ENCODE measurements at places on chromosomes 4 and X. TPM values are rescaled to one million over a fixed set of nuclear protein-coding genes. Genes with fewer than 3 reads are reported as not detected.

Gene PSAPL1
- total RNA-seq = 19.0 TPM

Gene IL13RA2
- total RNA-seq = 9.7 TPM

Gene GPR101
- total RNA-seq = not detected

Gene EREG
- total RNA-seq = not detected

Gene RNF150
- 6.5 TPM for total RNA-seq

Gene FOXO4
- total RNA-seq = 71.8 TPM

Gene HSFX3
- 5.6 TPM for total RNA-seq

Gene CT45A1
- total RNA-seq = 11.9 TPM

Gene NDNF
- 3.3 TPM for total RNA-seq

Gene UGT2A1
- 0.12 TPM for total RNA-seq

DNA sequence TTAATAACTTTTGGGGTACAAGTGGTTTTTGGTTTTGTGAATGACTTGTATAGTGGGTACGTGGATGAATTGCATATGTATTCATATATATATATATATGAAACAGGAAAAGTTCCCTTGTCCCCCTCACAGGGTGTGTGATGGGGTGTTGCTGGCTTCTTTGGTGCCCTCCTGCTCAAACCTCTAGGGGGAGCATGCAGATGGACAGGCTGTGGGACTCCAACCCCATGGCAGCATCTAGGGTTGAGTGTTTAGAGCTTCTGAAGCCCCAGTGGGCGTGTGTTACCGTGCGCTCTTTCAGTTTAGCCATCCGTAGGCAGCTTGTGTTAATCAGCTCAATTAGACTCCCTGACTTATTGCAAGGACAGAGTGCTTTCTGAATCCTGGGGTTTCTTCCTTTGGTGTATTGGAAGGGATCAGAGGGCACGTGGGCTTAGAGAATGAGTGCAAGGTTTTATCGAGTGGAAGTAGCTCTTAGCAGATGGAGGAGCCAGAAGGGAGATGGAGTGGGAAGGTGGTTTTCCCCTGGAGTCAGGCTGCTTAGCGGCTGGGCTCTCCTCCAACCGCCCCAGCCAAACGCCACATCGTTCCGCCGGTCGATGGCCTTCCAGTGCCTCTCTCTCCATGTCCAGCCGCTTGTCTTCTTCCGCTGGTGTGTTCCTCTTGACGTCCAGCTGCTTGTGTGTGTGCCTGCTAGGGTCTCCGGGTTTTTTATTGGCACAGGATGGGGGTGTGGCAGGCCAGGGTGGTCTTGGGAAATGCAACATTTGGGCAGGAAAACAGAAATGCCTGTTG is 674.4 kb upstream of the LCORL start:
- no peak for DNase-seq

GRCh38 chrX:19627533-19627932 is 112.2 kb upstream of the MAP3K15 start:
- DNase-seq = no peak

- no peak for DNase-seq
These were observed 45.7 kb upstream of the EPGN start for GRCh38 chr4:74262522-74262921.

- DNase-seq = no peak
These were observed 45.7 kb downstream of the SYTL5 start for GRCh38 chrX:38052096-38052495.

- no peak for DNase-seq
These were observed 32.9 kb downstream of the CHM start for GRCh38 chrX:86014421-86014820.

DNA sequence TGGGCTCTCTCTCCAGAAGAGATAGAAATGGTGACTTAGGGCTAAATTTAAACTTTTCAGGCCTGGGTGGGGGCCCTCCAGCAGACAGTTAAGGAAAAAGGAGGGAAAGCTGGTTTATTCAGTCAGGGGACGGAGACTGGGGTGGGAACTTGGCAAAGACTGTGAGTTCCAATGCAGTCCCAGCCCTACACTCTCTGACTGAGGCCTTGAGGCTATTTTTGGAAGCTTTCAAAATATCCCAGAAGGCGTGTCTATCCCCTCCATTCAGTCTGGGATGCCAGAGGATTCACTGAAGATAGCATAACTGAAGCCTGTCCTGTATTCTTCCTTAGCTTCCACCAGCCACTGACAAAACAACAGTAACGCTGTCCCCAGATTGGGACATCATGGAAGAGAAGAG is 32.1 kb upstream of the MSN start:
- DNase-seq = peak; percentile 37

DNA sequence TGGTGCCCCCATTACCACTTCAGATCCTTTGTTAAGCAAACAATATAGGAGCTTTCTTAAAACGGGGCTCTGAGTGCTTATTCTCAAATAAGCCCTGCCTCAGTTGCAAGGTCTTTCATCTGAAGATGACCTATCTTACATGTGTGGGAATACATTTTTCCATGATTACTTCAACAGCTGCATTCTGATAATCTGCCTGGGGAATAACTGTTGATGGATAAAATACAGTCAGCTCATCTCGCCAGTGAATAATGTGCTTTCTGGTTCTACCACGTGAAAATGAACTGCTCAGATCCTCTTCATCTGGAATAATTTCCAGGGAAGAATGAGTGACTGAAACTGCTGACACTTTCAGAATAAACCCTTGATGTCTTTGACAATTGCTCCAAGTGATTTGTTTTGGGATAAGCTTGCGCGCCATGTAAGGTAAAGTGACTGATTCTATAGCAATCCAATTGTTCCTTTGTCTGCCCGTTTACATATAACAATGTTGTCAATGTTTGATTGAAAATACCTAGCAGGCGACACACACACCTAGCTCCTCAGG is 161.3 kb downstream of the RTL9 start:
- DNase-seq = no peak

GRCh38 chr4:59698041-59698440 is 1502.1 kb upstream of the ADGRL3 start:
- no peak for DNase-seq

- DNase-seq = no peak
These were observed 76.9 kb downstream of the SLC39A8 start for GRCh38 chr4:102268355-102268754.

- DNase-seq = no peak
These were observed 210.9 kb upstream of the NOCT start for GRCh38 chr4:138804711-138805110.

GRCh38 chr4:54281054-54281766 is 52.1 kb downstream of the PDGFRA start:
- peak; percentile 54 for DNase-seq

GRCh38 chr4:118983831-118984230 is 95.2 kb downstream of the SYNPO2 start:
- no peak for DNase-seq

- DNase-seq = no peak
These were observed 54.8 kb downstream of the COQ2 start for GRCh38 chr4:83229791-83230190.

GRCh38 chr4:140284456-140284855 is 89.0 kb upstream of the SCOC start:
- no peak for DNase-seq

DNA sequence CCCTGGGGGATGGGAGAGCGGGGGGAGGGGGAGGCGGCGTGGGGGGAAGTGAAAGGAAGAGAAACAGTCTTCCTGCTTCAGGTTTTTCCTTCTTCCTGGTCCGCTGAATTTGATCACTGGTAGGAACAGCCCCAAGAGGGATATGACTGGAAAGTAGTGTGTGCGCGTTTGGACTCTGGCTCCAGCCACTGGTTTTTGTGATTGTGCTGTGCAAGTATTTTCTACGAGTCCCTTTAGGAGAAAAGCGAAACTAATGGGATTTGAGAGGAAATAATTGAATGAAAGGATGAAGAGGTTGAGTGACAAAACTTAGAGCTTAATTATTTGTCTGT is 836 bp downstream of the PRRG1 start:
- no peak for DNase-seq

DNA sequence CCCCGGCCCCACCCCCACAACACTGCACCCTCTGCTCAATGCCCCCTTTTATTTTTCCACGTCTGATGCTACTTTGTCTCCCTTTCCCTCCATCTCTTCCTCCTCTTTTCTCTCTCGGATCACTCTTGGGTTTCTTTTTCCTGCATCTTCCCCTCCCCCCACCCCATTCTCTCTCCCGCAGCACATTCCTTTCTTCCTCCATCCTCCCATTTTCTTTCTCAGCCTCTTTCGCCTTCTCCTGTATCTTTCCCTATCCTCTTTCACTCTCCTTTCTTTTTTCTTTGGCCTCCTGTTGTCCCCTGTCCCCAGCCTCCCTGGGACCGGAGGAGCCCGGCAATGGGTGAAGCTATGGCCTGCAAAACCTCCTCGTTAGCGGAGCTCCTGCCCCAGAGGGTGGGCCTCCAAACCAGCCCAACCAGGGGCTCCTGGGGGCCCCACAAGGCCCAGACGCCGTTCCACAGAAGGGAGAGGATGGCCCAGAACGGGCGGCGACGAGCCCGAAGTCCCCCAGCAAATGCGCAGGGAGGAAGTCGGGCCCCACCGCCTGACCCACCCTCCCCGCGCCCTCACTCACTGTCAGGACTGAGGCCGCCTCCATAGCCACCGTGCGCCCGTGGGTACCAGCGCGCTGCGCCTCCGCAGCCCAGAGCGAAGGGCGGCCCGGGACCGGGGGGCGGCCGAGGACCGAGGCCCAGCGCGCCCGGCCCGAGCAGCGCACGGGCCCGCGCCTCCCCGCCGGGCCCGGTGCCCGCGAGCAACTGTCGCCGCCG is 807 bp downstream of the HMX1 start:
- DNase-seq = no peak

- DNase-seq = no peak
These were observed 174.0 kb downstream of the NPFFR2 start for GRCh38 chr4:72205831-72206230.

GRCh38 chr4:139633195-139633594 is 32.4 kb upstream of the MGST2 start:
- no peak for DNase-seq

DNA sequence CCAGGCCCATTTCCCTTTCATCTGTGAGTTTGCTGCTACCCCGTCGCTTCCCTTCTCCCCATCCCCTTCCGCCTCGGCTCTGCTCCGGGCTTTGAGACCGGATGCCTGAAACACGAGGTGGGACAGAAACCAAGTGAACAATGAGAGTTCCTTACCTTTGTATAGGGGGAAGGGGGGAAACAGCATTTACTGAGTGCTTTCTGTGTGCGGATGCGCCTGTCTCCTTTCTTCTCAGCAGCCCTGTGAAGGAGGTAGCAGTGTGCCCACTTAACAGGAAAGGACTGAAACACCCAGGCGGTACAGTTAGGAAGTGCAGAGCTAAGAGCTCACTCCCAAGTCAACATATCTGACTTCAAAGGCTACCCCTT is 43.2 kb upstream of the TMSB15B start:
- no peak for DNase-seq

- DNase-seq = peak; percentile 40
These were observed 2.2 kb upstream of the CFI start for GRCh38 chr4:109803924-109804571.

DNA sequence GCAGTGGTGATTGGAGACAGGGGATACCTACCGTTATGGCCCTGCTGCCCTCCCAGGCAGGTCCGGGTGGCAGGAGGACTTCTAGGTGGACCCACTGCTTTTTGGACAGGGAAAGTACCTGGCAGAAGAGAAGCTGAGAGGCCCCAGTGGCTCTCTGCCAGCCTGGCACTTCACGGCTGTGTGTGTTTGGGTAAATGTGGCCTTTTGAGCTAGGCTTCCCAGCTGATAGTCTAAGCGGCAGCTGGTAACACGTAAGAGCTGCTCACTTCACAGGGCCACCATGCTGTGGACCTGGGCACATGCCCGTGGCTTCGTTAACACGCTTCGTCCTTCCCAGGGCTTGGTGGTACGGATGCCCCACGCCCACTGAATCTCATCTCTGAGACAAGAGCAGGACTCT is 92.0 kb upstream of the CLCN4 start:
- DNase-seq = no peak

DNA sequence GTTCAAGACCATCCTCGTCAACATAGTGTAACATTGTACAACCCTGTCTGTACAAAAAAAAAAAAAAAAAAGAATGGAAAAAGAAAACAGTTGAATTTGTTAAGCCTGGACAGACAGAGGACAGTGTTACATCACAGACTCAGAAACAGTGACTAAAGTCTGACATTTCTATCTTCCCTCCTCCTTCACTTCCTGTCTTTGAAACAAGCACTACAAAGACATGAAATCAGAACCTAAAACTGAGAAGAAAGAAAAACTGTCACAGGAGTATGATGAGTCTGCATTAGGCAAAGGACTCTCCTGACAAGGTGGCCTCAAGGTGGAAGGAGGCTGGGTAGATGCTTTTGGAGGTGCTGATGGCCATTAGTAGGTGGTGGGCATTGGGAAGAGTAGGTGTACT is 126.7 kb downstream of the RBM47 start:
- DNase-seq = no peak

- DNase-seq = no peak
These were observed 69.6 kb upstream of the RASGEF1B start for GRCh38 chr4:81541161-81541945.

DNA sequence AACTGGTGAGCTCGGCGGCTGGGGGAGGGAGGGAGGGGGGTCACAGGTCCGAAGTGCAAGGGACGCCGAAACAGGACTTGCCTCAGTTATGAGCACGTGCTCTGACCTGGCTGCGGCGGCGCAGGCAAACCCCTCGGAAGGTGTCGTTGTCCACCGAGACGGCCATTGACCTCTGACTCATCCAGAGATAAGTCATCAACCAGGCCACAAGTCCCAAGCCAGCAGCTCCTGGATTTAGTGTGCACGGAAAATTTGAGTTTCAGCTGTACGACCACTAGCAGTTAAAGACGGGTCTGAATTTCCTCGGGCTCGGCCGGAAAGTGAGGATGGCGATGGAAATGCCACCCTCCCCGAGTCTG is 674 bp downstream of the SH3D19 start:
- DNase-seq = peak; percentile 72

DNA sequence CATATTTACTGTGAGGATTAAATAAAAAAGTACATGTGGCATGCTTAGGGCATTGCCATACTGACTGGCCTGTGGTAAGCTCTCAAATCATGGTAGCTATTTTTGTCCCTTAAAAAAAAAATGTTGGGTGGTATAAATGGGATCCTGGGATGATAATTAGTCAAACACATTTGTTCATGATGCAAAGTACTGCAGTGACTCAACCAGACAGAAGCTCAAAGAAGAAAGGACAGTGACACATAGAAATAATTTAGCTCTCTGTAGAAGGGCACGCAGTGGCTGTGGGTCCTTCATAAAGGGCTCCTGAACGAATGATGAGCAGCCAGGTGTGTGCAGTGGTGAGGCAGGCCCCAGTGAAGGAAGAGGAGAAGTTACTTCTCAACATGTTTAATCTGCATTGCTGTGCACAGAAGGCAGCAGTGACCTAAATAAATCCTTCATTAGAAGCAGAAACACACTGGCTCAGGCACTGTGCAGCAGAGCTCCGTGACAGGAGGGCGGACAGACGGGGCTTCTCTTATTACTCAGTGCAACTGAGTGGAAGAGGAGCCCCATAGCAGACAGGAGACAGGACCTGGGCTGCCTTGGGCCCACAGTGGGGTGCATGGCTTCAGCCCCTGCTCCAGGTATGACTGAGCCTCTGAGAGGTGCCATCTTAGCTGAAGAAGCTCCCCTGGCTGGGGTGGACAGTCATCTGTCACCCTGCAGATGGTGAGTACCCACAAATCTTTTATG is 20.3 kb downstream of the HS3ST1 start:
- DNase-seq = no peak

- peak; percentile 32 for DNase-seq
These were observed 106.4 kb downstream of the DHX15 start for GRCh38 chr4:24477919-24478318.
